ENCODE measurements at places on chromosomes 3 and 15. TPM values are rescaled to one million over a fixed set of nuclear protein-coding genes. Genes with fewer than 3 reads are reported as not detected.

The GABRR3 gene
- not detected for total RNA-seq

GRCh38 chr15:26888761-26889160, 21.9 kb downstream of the GABRA5 start:
- H3K4me3 ChIP-seq, result no peak overlapping the region
- H3K27ac ChIP-seq, result no peak overlapping the region
- H3K36me3 ChIP-seq, result no peaks in the 10 kb centered on the region

The CCNDBP1 gene
- total RNA-seq, result 44.9 TPM

GRCh38 chr3:133833880-133834620, 28.4 kb downstream of the SRPRB start:
- H3K27ac ChIP-seq, result no peak overlapping the region
- H3K27me3 ChIP-seq, result no peaks in the 10 kb centered on the region
- DNase-seq, result no peak
- peaks cover under 1% of the 10 kb centered on the region for H3K36me3 ChIP-seq
- H3K4me1 ChIP-seq, result no peaks in the 10 kb centered on the region

- H3K4me3 ChIP-seq, result no peak overlapping the region
- H3K27ac ChIP-seq, result no peak overlapping the region
- no peaks in the 10 kb centered on the region for H3K27me3 ChIP-seq
- no peak for DNase-seq
These were observed 214.5 kb upstream of the P2RY1 start for GRCh38 chr3:152620395-152620794.

GRCh38 chr3:39388741-39389248, 5.6 kb downstream of the SLC25A38 start:
- H3K4me1 ChIP-seq, result no peaks in the 10 kb centered on the region
- peaks cover 39% of the 10 kb centered on the region for H3K36me3 ChIP-seq
- DNase-seq, result no peak
- H3K4me3 ChIP-seq, result no peak overlapping the region
- no peak overlapping the region for H3K27ac ChIP-seq

GRCh38 chr3:21484057-21484827, 266.8 kb downstream of the ZNF385D start:
- no peaks in the 10 kb centered on the region for H3K27me3 ChIP-seq
- H3K4me1 ChIP-seq, result no peaks in the 10 kb centered on the region
- no peaks in the 10 kb centered on the region for H3K36me3 ChIP-seq
- H3K4me3 ChIP-seq, result no peak overlapping the region
- H3K27ac ChIP-seq, result no peak overlapping the region
- DNase-seq, result no peak

The XCR1 gene
- not detected for total RNA-seq

The LCTL gene
- not detected for total RNA-seq

GRCh38 chr3:114764056-114764492, 383.0 kb downstream of the ZBTB20 start:
- H3K4me3 ChIP-seq, result no peak overlapping the region
- no peaks in the 10 kb centered on the region for H3K27me3 ChIP-seq
- no peaks in the 10 kb centered on the region for H3K4me1 ChIP-seq
- no peak for DNase-seq
- H3K36me3 ChIP-seq, result no peaks in the 10 kb centered on the region
